ENCODE measurements at places on chromosomes 3 and 15.

- no peak for DNase-seq
Measured at GRCh38 chr15:92947071-92947730, 47.1 kb downstream of the CHD2 start.

DNA sequence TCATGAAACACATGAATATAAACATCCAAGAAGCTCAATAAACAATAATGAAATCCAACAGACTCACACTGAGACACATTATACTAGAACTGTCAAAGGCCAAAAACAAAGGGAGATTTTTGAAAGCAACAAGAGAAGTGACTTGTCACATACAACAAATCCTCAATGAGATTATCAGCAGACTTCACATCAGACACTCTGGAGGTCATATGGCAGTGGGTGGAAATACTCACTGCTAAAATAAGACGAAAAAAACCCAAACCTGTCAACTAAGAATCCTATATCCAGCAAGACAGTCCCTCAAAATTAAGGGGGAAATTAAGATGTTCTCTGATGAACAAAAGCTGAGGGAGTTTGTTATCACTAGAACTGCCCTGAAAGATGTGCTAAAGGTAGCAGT, 125.4 kb upstream of the MELTF start:
- DNase-seq, result no peak

DNA sequence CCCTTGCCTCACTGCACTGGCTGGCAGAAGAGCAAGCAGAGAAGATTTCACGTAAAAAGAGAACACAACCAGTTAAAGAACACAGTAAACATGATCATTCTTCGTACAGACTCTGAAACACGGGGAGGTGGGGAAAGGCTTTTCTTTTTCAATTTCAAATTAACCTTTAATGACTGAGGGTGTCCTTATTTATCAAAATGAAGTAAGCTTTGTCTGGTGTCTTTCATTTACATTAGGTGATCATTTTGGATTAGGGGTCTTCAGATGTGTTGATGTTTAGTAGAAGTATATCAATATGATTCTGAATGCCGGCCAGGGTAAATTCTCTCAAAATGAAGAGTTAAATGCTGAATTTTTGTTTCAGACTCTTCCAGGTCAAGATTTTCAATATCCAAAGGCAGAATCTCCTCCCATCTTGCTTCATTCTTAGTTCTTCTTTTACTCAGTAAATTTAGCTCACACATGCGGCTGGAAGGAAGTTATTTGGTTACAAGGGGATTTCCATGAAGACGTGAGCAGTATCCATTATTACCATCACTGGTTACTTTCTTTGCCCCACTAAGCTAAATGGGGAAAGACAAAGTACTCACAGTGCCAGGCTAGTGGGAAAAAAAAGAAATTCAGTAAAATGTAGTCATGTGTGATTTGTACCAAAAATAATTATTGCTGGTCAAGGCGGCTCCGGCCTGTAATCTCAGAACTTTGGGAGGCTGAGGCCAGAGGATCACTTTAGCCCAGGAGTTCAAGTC, 272.2 kb upstream of the NR2F2 start:
- no peak for DNase-seq

DNA sequence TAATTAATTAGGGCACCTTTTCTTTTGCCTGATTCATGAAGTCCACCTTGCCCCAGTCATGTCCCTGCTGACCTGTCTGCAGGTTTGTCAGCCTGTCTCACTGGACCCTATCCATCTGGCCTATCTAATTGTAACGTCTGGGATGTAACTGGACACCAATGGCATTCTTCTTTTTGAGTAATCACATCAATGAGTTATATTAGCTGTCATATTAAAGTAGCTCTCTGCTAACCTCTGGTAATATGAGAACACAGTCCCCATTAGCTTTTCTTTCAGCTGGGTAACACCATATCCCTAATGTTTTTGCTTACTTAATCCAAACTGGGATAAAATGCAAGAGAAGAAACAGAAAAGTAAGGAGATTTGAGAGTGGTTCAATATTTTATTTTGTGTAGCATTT, 166.2 kb upstream of the VEPH1 start:
- no peak for DNase-seq

DNA sequence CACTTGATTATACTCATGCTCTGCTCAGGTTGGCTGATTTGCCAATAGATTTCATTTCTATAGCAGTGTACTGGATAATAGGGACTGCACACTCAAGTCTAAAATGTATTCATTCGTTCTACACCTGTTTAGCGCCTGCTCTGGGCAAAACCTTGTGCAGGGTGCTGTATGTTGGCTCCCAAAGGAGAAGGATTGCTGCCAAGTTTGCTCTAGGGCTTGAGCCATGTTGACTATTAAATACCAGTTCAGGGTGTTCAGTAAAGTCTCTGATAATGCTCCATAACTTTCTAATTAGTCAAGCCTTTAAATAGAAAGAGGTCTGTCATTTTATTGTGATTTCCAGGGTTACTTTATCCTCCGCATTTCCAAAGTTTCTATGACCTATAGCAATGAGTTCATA, 470.2 kb downstream of the MAGI1 start:
- no peak for DNase-seq

DNA sequence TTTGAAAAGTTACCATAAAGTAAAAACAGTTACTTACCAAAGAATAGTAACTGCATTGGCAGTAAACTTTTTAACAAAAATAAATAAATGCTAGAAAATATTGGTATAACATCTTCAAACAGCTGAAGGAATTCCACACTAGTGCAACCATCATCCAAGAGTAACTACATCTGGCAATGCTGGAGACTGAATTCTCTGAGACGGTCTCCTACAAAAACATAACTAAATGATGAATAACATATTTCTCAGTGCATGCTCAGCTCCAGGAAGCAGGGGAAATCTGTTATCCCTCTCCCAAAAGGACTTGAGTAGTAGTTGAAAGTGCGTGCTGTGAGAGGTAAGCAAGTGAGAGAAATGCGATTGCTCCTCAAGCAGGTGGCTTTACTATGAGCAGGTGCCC, 526.8 kb upstream of the CCDC54 start:
- DNase-seq, result no peak

- no peak for DNase-seq
Measured at GRCh38 chr3:53780806-53781205, 65.4 kb downstream of the CHDH start.

DNA sequence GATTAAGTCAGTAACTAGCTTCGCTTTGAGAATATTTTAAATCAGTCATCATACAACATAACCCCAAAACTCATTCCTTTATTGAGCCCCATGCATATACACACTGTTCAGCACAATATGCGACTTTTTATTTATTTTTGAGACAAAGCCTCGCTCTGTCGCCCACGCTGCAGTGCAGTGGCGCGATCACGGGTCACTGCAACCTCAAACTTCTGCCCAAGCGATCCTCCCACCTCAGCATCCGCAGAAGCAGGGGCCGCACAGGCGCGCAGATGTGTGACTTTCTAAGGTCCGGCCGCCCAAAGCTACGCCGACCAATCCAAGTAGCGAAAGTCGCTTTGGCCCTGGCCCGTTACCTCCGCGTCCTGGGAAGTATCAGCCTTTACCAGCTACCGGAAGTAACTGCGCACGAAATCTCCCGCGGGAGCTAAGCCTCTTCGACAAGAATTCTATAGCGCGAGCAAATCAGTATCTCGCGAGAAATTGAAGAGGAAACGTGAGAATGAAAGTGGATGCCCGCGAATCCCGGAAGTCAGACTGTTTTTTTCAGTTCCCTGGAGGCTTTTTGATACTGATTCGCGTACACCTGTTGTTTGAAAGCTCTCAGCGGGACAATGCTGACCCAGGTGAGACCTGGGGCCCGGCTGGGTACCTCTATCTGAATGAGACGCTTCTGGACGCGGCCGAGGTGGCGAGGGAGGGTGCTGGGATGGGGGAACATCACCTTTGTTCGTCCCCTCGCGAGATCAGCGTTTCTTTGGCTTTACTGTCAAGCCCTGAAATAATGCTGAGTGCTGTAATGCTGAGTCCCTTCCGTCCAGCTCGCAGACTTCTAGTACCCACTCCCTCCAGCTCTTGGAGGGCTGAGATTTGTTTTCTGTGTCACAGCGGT, at the start of the genes DHFR2 and NSUN3:
TSS of gene DHFR2 (minus strand) at position 404 of the 892 bp plus-strand sequence. CDS start 1,405 bp downstream, outside the sequence.
TSS of gene NSUN3 (plus strand) at position 549 of the 892 bp plus-strand sequence. CDS start at position 615, 66 bp downstream.
- peak; percentile 97 for DNase-seq

- no peak for DNase-seq
Measured at GRCh38 chr3:187264021-187264420, 27.5 kb downstream of the MASP1 start.

GRCh38 chr3:155605571-155605970, 139.3 kb downstream of the PLCH1 start:
- no peak for DNase-seq

DNA sequence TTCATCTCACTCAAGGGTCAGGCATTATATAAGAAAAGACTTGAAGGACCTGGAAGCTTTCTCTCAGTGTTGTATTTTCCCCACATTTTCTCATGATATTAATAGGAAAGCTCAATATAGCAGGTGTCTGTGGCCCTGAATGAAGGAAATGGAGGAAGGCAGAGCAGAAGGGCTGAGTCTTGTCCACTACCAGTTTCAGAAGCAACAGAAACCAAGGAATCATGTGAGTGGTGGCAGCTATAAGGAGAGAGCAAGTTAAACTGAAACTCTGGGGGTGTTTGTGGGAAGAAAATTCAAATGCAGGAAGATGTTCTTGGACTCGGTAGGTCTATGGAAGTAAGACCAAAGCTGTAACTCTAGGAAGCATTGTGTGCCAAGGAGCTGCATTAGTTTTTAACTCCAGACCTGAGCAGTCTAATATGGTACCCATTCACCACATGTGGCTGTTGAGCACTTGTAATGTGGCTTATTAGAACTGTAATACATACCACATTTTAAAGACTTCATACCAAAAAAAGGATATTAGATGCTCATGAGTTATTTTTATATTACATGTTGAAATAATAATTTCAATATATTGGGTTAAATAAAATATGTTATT, 278.8 kb upstream of the GADL1 start:
- DNase-seq, result no peak

- DNase-seq, result no peak
Measured at GRCh38 chr3:62970648-62971047, 95.4 kb upstream of the CADPS start.

GRCh38 chr3:123321806-123322205, 120.1 kb downstream of the SEC22A start:
- no peak for DNase-seq

DNA sequence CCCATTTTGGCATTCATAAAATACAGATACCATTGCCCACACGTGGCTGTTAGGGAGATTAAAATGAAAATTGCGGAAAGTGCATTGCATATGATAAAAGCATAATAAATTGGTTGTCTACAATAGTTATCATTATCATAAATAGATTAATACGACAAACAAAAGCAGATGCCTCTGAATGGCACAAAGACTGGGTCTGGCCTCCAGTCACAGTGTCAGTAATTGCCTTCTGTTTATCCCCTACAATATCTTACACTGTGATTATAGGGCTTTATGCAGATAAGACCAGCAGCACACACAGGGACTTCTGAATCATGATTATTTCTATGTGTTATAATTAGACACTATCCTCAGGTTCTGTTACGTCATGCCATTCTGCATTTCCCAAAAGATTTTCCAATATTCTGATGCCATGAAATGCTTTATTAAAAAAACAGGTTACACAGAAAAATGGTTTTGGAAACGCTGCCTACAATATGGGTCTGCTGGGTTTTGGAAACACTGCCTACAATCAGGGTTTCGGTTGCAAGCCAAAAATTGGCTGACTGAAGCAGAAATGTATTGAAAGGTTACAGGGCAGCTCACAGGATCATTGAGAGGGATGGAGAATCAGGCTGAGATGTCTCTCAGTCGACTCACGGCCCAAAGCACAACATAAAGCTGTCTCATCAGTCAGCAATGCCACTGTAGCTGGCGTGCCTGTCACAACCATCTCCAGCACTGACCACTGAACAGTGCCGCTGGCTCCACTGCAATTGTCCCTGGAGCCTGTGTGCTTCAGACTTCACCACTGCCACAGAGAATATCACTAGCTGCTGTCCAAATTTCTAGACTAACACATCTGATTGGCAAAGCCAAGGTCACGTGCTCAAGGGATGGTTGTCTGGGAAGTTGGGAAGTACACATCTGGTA, 248.1 kb downstream of the ERC2 start:
- DNase-seq, result no peak

DNA sequence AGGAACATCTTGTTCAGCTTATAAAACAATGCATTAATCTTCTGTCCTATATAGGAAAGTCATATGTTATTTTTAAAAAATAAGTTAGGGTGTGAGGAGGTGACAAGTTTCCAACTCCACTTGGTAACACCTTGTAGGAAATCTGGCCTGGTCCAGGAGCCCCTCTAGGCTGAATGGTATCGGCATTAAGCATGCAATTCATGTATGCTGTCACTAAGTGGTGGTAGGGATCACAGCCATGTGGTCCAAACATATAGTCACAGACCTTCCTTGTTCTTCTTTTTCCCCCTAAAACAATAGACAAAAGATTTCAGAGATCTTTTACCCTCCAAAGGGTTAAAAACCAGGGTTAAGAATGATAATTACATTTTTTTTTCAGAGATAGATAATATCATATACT, 4.2 kb upstream of the APBA2 start:
- DNase-seq, result no peak

- DNase-seq, result peak; percentile 37
Measured at GRCh38 chr3:52240059-52240885, 1.3 kb upstream of the TWF2 start.

DNA sequence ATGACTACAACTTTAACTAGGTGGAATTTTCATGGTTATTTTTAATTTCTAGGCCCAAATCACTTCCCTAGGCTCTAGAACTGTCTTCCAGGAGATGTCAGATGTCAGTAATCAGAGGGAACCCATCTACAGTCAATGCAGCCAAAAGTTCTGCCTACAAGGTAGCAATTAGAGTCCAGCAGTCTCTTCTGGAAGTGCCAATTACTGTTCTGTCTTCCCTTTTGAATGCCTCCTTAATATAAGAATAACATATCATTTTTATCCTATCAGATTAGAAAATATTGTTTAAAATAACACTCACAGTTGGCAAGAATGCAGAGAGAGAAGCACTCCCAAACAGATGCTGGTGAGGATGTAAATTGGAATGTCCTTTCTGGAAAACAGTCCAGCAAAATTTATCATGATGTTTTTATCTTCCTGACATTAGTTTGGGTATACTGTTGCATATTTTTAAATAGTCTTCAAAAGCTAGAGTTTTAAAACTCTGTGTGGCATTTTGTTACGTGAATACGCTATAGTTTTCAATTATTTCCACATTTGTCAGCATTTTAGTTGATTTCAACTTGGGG, 543.7 kb downstream of the FHIT start:
- no peak for DNase-seq

DNA sequence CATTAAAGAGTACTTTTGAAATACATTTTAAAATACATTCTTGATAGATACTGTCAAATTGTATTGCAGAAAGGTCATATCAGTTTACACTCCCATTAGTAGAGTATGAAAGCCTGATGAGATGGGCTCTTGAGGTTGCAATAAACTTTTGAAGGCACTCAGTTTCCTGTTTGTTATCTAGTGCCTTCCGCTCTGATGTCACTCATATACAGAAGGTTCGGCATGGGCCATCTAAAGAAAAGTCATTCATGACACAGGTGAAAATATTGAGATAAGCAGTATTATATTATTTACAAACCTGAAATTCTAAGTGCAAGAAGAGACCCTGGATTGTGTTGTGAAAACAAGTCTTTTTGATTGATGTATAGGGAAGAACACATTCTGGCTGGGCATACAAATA, 36.5 kb upstream of the DENND4A start:
- DNase-seq, result no peak

- DNase-seq, result peak; percentile 47
Measured at GRCh38 chr3:161851941-161852566, 355.4 kb downstream of the OTOL1 start.

GRCh38 chr15:93029836-93030429, 59.1 kb downstream of the RGMA start:
- no peak for DNase-seq

Data from femur (tissue), 1 donor.